ENCODE measurements at places on chromosomes 12 and 14.
A peak's percentile ranks its signal among the peaks of the same experiment; 100 is the strongest.

DNA sequence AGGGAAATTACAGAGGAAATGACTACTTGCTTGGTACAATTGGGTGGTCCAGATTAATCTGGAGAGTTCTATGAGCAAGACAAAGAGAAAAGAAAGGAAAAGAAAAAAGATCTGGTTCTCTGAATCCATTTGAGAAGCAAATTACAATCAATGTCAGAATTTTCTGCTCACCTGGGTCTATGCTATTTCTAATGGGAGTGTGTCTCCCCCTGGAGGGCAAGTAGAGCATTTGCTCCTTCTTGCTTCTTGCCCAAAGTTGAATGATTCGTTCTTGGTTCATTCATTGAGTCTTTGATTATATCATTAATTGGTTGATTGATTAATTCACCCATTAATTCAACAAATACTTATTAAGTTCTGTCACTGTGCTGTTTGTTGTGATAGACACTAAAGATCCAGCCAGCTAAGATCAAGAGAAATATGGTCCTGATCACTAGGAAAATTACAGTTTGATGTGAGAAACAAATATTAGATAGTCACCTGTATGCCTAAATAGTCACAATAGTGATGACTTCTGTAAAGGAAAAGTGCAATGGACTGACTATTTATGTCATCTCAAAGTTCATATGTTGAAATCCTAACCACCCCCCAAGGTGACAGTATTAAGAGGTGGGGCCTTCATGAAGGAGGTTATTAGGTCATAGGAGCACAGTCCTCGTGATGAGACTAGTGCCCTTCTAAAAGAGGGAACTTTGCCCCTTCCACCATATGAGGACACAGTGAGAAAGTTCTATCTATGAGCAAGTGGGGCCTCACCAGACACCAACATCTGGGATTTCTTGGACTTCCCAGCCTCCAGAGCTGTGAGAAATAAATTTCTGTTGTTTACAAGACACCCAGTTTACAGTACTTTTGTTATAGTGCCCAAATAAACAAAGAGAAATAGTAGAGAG lies 8.0 kb upstream of the ASB8 start:
- peak; percentile 24 for DNase-seq

DNA sequence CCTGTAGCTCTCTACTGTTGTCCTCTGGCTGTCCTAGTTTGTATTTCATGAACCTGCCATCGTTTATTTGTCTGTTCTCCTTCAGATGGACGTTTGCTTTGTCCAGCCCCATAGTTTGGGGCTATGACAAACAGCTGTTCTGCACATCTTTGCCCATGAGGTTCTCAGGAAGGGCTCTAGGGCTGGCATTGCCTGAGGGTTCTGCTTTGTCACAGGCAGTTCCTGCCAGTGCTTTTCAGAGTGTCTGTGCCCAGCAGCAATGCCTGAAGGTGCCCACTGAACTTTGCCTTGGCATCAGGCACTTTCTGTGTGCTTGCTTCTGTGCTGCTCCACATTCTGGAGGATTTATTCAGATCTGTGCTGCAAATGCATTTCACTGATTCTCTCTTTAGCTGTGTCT lies 361.3 kb downstream of the TMEM121 start:
- no peak for DNase-seq

GRCh38 chr12:46360908-46361666 lies 11.5 kb downstream of the SLC38A2 start:
- no peak for DNase-seq

DNA sequence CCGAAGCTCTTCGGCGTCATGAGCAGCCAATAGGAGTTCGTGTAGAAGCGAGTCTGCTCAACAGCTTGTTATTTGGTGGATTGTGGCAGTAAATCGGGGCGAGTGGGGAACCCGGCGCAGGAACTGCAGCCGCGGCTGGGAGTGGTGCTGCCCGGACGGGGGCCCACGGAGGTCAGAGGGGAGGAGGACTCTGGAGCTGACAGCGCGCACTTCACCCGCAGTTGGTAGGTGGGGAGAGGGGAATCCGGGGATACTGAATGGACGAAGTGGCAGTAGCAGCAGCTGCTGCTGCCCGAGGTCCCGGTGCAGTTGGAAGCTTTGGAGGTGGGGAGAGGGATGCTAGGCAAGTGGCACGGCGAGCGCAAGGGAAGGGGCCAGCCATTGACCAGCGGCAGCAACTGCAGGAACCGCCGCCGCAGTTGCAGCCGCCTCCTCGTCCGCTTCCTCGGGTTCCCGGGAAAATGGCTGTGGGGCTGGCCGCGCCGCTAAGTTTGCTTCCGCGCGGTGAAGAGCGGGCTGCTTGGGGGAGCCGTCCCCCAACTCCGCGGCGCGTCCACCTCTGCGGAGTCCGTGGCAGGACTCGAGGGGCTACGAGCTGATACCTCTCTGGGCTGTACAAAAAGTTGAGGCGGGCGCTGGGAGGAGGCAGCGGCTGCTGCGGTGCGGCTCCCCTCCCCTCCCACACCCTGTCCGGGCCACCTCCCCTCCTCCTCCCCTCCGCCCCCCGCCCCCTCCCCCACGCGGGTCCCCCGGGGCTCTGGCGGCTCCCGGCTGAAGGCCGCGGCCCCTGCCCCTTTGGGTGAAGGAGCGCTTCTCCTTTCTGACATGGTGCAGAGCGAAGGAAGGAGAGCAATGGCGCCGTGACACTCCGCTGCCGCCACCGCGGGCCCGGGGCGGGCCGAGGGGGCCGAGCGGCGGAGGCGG lies at the start of gene ARID4A:
Gene ARID4A (plus strand): TSS at position 79 of the 924 bp plus-strand sequence. CDS start 1,300 bp downstream, outside the sequence.
- peak; percentile 16 for DNase-seq

DNA sequence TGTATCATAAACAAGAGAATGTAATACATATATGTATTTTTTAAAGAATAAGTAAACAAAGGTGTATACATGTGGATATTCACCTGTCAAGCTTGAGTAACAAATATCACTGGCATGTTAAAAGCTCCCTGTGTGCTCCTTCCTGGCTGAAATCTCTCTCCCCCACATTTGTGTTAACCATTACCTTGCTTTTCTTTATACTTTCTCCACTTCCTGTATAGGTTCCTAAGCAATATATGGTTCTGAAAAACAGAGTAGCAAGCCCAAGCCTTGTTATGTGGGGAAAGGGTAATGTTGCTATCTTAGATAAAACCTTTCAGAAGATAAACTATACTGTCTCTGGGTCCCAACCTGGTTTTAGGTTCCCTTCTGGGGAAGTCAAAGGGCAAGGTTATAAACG lies 32.3 kb upstream of the TBC1D30 start:
- DNase-seq, result no peak

GRCh38 chr12:1587927-1588574 lies 6.3 kb downstream of the FBXL14 start:
- DNase-seq, result no peak

Measured in stimulated activated CD8-positive, alpha-beta memory T cell treated with anti-CD3 and anti-CD28 coated beads, Interleukin-7, amount 100 ng/mL, for 1 hour (primary cell).